ENCODE measurements at places on chromosomes 3 and 15. TPM values are rescaled to one million over a fixed set of nuclear protein-coding genes. Genes with fewer than 3 reads are reported as not detected.
A peak's percentile ranks its signal among the peaks of the same experiment; 100 is the strongest.

The VGLL4 gene
- total RNA-seq = 30.2 TPM

The MCCC1 gene
- total RNA-seq = 20.7 TPM

DNA sequence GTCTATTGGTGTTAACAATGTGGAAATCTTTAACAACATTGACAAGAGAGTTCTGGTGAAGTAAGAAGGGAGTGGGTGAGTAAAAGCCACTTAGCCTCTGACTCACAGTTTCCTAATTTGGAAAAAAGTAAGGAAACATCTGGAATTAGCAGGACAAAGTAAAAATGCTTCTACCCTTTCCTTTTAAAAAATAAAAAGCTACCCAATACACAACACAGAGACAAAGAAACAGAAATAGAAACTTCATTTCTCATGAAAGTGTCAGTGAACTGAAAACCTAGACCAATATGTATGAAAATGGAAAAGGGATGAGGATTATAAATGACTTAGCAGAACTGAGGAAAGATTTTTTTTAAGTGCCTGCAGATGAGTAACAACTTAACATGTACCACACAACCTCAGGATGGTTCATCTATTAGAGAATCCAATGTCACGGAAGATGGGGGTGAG, 65.4 kb downstream of the SSR3 start:
- DNase-seq = no peak

DNA sequence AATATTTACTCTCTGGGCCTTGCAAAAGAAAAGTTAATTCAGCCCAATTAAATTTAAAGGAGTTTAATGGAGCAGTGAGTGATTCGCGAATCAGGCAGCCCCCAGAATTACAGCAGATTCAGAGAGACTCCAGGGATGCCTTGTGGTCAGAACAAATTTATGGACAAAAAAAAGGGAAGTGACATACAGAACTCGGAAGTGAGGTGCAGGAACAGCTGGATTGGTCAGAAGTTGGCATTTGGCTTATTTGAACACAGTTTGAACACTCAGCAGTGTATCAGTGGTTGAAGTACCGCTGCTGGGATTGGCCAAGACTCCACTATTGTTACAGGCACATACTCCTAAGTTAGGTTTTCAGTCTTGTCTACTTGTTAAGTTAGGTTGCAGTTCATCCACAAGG, 145.0 kb upstream of the GAP43 start:
- DNase-seq = no peak

DNA sequence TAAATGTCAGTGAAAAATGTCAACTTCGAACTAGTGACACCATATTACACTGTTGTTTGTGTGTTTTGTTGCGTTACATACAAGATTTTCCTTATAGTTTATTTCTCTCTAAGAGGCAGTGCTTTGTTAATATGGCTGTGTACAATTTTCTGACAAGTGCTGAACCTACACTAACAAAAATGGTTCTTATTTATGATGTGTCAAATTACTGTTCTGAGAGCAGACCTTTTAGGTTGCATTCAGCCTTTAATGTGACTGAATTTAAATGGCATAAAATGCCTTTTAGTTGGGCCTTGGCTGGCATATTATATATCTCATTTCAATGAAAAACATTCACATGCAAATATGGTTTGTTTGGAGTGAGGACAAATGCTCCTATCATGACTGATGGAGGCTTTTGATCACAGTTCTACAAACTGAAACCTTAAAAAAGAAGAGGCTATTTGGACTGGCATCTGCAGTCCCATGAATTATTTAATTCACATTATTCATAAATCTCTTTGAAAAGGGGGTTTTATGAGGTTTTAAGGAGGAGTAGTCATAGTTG, 750.6 kb downstream of the CADM2 start:
- no peak for DNase-seq

- DNase-seq = peak; percentile 61
Measured at GRCh38 chr3:46087871-46088270, 60.6 kb upstream of the XCR1 start.

GRCh38 chr3:15291589-15292541, 40.5 kb downstream of the SH3BP5 start:
- DNase-seq = no peak

DNA sequence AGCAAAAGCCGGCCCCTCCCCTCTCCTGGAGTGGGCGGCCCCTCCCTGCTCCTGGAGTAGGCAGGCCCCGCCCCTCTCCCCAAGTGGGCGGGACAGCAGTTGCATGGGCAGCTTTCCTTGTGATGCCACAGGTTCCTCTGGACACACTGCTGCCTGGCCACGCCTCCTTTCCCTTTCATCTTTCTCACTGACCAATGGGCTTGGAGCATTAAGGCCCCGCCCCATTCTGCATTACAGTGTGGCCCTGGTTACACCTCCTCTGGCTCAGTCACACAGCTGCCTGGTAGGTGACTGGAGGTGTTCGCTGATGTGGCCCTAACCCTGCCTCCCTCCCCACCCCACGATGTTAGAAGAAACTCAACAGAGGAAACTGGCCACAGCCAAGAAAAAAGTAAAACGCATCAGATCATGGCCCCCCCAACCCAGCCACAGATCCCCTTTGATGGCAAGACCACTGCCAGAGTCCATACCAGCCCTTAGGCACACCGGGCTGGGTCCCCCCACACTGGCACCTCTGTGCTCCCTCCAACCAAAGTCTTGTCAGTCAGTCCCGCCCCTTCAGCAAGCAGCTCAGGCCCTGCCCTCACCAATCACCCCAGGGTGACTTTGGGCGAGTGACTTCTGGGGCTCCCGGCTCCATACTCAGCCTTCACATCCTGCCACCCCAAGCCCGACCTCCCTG, 84.3 kb downstream of the ADAMTS7 start:
- DNase-seq = peak; percentile 21

DNA sequence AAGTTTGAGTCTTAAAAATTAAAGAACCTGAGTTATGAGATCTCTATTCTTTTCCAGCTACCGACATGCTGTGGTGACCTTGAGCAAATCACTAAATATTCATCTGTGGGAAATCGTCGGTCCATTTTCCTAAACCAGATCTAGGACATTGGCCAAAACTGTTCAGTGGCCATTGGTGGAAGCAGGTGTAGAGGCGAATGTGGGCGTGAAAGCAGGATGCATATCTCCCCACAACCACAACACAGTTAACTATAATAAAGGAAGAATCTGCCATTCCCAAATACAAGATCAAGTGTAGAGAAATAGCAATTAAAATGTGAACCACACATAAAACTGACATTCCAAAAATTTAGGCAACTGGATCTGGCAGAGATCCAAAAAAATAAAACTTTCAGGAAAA, 129.9 kb downstream of the P3H2 start:
- no peak for DNase-seq

All from right atrium auricular region (tissue), 2 donors.